ENCODE measurements at places on chromosomes 3 and 15. TPM values are rescaled to one million over a fixed set of nuclear protein-coding genes. Genes with fewer than 3 reads are reported as not detected.
A peak's percentile ranks its signal among the peaks of the same experiment; 100 is the strongest.

GRCh38 chr15:84108728-84109127 is 126.8 kb upstream of the GOLGA6L4 start:
- no peak for DNase-seq

DNA sequence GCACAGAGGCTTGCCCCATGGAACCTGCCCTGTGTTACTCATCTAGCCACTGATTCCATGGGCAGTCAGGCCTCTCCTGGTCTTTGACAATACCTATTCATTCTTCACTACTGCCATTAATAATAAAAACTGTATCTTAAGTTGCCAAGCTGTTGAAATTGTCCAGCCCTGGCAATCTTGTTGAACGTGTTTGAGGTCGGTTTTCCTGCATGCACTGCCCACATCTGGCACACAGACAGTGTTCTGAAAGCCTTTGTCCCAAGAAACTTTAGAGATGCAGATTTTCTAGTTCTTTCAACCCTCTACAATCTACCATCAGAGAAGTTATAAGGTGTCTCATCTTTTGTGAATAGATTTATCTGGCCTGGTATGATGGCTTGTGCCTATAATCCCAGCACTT is 567.2 kb upstream of the NECTIN3 start:
- DNase-seq: no peak

GRCh38 chr3:146594843-146595482 is 10.2 kb downstream of the PLSCR5 start:
- no peak for DNase-seq

GRCh38 chr3:51966016-51966415 is 1.2 kb downstream of the PCBP4 start:
- DNase-seq: no peak

- no peak for DNase-seq
These were observed 16.0 kb upstream of the STAC start for GRCh38 chr3:36364260-36364659.

GRCh38 chr3:55163421-55163820 is 235.6 kb upstream of the LRTM1 start:
- no peak for DNase-seq

DNA sequence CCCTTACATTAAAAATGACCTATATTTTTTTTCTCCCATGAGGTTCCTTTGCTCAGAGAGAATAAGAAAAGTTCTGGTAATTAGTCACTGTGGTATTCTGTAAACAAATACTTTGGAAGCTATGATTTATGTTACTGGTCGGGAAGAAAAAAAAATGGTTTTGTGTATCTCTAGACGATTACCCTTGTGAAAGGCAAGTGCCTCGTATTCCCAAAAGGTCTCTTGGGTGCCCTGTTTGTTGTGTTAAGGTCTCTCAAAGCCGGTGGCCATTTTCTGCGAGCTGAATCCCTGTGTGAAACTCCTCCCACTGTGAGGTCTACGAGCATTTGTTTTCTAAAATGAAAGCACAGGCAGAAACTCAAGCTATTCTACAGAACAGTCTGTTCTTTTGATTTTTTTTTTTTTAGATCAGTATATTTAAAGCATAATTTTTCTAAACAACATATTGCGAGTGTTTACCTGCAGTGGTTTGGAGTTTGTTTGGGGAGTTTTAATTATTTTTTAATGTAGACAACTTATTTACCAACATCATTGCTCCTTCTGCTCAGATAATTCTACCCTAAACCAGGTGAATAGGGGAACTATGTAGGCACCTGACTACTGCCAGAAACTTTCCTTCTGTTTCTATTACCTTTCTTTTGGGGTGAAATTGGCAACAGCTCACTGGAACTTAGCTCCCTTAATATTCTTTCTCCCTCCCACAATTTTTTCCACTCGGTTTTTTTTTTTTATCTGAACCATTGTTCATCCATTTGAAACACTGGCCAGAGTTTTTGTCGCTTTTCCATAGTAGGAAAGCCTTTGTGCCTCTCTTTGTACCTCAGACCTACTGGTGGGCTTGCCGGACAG is 44.0 kb downstream of the ZBTB38 start:
- DNase-seq: no peak

DNA sequence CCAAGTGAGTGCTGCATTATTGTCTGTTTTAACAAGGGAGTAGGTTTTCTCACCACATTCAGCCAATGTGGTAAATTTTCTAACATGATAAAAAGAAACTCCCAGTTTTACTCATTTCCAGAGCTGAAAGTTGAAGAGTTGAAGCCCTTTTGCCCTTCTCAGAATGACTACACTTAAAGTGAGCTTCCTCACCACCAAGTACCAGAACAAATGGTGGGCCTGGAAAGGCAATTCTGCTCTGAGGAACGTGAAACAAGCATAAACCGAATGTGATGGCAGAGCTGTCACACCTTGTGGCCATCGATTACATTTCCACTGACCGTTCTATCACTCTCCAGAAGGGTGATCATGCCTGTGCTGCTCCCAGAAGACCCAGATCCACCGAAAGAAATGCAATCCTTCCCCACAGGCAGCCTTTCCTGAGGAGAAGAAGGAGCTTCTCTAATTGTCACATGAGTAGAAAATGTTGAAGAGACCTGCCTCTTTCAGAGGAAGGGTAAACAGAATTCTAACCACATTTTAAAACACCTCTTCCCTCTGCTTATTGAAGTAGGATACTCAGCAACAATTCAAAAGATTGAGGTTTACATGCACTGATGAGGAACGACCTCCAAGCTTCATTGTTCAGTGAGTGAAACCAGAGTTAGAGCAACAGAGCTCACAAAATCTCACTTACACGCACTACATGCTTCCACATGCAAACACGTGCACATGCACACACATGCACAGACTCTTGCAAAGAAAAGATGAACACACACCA is 21.4 kb upstream of the CCR9 start:
- no peak for DNase-seq

- peak; percentile 78 for DNase-seq
These were observed 34.2 kb upstream of the PRR23E start for GRCh38 chr3:127158614-127159229.

DNA sequence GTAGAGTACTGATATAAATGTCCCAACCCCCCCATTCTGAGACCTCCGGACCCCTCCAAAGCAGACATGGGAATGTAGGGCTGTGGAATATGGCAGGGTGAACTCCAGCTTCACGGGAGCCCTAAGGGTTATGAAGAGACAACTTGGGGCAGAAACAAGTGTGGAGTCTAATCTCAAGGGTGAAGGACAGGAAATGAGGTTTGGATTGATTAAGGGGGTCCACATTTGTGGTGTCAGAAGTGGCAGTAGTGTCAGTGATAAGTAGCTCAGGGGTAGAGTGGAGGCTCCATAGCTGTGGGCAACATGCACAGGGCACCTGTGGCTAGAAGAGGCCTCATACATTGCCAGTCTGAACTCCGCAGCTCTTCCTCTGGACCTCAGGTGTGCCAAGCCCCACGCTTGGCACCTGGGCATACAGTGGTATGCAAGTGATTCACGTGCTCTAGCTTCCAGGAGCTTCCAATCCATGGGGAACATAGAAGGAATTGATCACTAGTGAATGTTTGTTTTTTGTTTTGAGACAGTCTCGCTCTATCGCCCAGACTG is 4.1 kb upstream of the P4HTM start:
- no peak for DNase-seq

The RBMS3 gene
- 6.7 TPM for total RNA-seq

The RBP2 gene
- total RNA-seq: not detected

The ARL6IP5 gene
- 30.8 TPM for total RNA-seq

The TRIM42 gene
- total RNA-seq: not detected

The REC114 gene
- not detected for total RNA-seq

The GPR87 gene
- not detected for total RNA-seq
